COR-L47 (cell line): ENCODE measurements at places on chromosomes 7 and 10.

- no peak for DNase-seq
Observed at GRCh38 chr7:977326-978048, 2.1 kb upstream of the COX19 start.

DNA sequence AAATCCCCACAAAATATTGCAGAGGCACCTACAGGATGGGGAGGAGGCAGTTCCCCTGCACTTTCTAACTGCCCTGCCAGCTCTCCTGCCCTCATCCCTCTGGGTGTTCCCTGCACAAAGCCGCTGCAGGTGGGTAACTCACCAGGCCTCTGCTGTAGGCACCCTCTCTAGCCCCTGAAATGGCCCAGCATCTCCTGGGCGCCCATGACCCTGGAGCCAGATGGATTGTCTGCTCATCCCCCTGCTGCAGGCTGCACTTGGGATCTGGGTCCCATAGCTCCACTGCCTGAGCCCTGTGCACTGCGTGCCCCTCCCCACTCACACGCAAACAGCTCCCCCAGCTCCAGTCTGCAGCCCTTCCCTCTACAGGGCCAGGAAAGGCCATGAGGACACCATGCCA, 130.9 kb downstream of the C10orf105 start:
- no peak for DNase-seq

DNA sequence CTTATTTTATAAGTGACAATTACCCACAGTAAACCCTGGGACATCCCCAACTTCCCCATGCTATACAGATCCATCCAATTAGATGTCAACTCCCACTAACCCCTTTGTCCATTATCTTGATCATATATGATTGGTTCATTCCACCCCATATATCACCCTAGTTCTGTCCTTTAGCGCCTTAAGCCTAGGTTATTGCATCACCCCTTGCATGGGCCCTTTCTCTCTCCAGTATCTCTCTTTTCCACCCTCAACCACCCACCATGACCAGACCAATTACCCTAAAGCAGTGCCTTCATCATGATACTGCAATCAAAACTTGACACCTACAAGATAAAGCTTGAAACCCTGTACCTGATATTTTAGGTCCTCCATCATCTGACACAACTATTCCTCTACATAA, 37.9 kb upstream of the GATAD1 start:
- no peak for DNase-seq

DNA sequence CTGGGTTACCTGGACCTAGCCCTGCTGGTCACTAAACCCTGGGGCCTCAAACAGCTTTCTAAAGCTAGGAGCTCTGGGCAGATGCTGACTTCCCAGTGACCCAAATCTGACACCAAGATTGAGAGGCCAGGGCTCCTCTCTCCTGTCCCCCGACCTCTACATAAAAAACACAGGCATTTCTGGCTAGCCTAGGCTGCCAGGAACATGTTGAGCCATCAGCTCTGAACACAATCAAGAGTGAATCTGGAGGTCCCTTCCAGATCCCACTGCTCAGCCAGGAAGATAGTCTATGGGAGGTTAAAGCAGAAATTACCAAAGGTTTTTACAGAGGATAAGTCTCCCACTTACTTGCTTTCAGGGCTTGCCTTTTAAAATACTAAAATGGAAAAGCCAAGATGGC, 22.1 kb upstream of the PDE1C start:
- DNase-seq = no peak

GRCh38 chr10:51675088-51675487, 24.3 kb downstream of the CSTF2T start:
- DNase-seq = no peak

DNA sequence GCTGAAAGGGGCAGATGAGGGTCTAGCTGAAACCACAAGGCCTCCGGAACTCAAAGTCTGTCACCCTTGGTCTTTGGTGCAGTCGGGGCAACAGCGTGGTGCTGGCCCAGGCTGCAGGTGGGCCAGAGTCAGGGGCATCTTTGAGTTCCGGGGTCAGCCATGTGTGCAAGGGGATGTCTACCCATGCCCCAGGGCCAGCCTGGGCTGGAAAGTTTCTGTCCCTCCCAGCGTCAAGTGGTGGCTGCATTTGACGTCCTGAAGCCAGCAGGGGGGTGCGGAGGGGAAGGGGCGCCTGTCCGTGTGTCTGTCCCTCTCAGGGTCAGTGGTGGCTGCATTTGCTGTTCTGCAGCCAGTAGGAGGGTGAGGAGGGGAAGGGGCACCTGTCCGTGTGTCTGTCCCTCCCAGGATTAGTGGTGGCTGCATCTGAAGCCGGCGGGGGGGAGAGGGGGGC, 638 bp downstream of the BRAT1 start:
- no peak for DNase-seq

DNA sequence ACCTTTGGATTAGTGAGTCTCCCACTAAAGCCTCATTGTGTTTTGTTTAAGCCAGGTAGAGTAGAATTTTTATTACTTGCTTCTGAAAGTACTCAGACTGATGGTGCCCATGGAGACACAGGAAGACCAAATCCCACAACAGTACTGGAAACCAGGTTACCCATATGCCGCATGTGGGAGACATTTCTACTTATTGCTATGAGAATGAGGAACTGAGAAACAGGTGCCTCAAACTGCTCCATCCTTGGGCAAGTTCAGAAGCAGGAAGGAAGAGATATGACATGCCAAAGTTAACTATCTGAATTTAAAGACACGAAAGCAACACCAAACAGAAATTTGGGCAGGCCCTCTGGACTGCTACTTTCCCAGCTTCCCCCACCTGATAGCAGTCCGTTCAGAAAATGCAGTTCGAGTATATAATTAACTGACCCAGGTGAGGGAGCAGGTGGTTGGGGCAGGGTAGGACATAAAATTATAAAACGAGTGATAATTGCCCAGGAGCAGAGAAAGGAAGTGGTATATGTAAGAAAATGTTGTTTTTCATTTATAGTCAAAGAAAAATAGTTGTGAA, 382.3 kb upstream of the MTPN start:
- DNase-seq = no peak

GRCh38 chr10:77873536-77874380, 52.8 kb downstream of the DLG5 start:
- peak; percentile 59 for DNase-seq
